CD4-positive, alpha-beta T cell treated with Interleukin-15 for 4 hours (primary cell): ENCODE measurements at places on chromosomes 11 and 22.

GRCh38 chr11:105181100-105181499 is 41.5 kb upstream of the CARD18 start:
- no peak for DNase-seq

GRCh38 chr11:116773203-116774097 is 663 bp upstream of the BUD13 start:
- DNase-seq, result no peak

DNA sequence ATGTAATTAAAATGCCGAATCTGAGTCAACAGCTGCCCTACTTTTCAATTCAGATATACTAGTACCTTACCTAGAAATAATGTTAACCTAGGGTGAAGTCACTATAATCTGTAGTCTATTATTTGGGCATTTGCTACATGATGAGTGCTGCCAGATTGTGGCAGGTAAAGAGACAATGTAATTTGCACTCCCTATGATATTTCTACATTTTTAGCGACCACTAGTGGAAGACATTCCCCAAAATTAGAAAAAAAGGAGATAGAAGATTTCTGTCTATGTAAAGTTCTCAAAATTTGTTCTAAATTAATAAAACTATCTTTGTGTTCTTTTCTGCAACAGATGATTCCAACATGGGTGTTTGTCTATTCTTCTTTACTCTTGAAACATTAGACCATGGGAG is 14.1 kb downstream of the MS4A1 start:
- DNase-seq, result no peak

DNA sequence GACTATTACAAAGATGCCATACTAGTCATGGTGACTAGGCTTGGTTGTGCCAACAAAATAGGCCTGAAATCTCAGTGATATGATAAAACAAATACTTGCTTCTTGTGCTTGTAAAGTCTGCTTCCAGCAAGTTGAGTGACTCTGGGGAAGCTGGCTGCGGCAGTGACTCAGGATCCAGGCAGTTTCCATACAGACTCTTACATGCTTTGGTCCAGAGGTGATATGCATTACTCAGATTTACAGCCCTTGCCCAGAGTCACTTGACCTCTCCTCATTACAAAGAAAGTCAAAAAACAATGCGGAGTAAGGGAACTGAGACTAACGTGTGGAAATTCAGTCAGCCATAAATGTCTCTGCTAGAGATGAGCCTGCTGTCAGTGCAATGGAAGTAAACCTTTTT is 387.5 kb downstream of the KCNA4 start:
- no peak for DNase-seq

GRCh38 chr11:111402411-111402810 is 23.3 kb upstream of the POU2AF1 start:
- DNase-seq, result no peak

DNA sequence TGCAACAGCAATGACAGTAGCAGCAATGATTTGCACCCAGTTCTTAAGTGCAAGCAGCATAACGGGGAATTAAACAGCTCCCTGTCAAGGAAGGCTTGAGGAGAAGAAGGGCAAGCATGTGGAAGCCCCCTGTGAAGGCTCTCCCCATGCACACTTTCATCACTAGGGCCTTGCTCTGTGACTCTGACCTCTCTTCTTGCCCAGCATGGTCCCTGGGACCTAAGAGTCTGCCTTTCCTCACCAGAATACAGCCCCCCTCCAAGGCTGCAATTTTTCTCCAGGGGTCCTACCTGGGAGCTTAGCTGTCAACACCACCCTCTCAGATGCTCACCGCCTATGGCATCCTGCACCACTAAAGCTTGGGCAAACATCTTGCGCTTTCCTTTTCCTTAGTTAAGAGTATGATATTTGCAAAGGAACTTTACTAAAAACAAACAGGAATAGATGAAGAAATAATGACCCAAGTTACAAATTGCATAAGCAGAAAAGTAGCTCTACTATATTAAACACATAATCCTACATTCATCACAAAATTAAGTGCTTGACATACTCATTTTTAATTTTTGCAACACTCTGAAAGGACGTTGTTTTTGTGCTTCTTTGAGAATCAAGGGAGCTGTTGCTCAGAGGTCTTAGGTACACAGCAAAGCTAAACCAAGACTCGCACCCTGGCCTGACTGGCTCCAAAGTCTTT is 187.6 kb downstream of the ADAMTS15 start:
- DNase-seq, result no peak

DNA sequence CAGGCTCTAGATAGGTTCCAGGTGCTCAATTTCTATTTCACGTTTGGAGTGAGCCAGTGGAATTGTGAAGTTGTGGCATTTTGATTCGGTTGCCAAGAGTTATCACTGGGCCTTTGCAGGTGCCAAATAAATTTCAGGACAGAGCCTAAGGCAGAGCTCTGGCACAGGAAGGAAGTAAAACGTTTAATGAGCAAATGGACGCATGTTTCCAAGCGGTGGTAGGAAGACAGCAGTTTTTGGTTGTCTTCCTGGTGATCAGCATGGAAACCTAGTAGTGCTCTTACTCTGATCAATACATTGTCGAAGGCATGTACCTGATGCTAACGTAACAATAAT is 452 bp downstream of the BIRC3 start:
- DNase-seq, result no peak

- DNase-seq, result no peak
Observed at GRCh38 chr11:37504921-37505320, 906.9 kb upstream of the RAG2 start.

DNA sequence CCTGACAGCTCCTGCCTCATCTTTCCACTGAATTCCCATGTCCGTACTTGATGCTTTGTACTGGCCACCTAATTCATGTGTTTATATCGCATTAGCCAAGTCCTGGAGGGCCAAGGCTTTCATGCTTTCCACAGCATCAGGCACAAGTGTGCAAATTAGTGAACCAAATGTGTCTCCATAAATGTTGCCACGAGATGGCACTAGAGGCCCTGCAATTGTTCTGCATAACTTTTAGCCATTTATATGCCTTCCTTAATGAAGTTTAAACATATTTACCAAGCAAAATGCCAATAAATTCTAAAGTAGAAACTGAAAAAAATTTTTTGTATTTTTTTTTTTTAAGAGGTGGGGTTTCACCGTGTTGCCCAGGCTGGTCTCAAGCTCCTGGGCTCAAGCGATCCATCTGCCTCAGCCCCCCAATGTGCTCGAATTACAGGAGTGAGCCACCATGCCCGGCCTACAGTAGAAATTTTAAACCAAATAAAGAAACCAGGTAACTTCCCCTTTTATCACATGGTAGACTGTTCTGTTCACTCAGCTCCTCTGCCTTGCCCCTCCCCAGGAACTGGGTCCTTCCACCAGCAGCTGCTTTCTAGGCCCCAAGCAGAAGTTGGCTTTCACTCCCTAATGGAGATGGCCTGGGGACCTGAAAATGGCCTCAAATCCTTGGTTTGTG is 20.8 kb upstream of the IL18BP start:
- peak; percentile 56 for DNase-seq

DNA sequence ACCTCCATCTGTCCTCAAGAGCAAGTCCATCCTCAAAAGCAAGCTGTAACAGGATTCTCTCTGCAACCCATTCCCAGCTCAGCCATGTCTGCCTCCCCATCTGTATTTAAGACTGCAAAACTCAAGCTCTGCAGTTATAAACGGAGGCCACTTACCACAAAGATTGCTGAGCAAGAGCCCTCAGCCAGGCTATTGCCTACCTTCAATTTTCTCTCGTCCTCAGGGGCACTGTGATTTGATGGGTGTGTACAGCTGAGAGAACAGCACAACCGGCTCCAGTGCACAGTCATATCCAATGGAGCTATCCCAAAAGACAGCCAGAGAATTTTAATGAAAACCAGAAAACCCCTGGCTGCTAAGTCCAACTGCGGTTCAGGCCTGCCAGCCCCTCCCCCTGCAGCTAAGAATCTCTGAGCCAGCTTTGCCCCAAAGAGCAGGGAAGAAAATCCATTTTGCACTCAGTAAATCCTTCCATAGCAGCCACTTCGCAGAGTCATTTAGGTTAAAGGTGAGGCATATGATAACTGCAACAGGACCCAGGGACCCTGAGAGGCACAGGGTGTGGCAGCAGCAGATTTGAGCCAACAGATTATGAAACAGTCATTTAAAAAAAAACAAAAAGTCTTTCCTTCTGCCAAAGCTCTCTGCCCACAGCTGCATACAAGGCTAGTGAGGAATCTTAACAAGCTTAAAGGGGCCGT is 37.6 kb downstream of the RAB30 start:
- no peak for DNase-seq

GRCh38 chr11:58919561-58919960 is 19.7 kb upstream of the GLYATL1 start:
- no peak for DNase-seq

DNA sequence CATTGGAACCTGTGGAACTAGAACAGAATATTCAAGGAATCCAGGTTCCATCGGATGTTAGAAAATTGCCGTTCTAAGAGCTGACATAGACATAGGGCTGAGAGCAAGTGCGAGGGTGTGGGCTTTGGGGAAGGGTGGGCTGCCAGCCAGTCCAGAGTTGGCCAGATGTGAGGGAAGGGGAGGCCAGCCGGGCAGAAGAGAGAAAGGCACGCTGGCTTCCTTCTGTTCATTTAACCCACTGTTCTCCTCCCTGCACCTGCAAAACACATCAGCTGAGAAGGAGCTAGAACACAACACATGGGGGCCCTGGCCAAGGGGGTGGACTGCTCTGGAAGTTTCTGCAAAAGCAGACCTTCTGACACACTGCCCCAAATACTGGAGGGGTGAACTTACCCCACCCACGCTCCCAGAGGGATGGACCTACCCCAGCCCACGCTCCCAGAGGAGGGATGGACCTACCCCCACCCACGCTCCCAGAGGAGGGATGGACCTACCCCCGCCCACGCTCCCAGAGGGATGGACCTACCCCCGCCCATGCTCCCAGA is 98.0 kb downstream of the SHANK2 start:
- DNase-seq, result no peak
